Activated CD4-positive, alpha-beta T cell treated with anti-CD3 and anti-CD28 coated beads, Interleukin-2, amount 50 U/mL, for 24 hours (primary cell): ENCODE measurements at places on chromosomes 3 and 15.

- DNase-seq, result no peak
Observed at GRCh38 chr3:197350446-197350845, 52.0 kb upstream of the DLG1 start.

DNA sequence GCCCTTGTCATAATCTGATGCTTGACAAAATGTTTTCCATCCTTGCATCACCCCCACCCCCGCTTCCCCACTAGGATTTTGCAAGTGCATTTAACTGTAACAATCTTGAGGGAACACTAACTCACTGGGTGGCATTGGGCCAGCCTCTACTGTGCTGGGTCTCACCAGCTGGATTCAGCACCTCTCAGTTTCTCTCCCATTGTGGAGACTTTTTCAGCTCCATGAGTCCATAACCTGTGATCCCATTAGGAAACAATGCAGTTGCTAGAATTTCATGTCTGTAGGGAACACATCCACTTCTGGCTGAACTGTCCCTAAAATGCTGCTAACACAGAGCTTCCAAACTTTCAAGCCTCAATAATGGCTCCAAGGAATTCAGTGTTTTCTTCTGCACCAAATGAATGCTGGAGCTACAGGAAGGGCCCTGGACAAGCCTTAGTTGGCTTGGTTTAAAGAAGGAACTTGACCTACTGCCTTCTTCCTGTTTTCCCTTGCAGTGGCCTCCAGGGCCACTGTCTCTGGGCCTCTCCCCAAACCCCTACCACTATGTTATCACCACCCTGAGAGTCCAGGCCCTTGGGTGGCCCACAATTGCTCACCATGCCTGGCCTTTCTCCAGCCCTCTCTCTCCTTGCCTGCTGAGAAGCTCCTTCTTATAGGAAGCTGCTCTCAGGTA, 15.6 kb downstream of the CYP19A1 start:
- DNase-seq, result no peak

- DNase-seq, result no peak
Observed at GRCh38 chr3:5205165-5205941, 17.8 kb downstream of the EDEM1 start.

- DNase-seq, result no peak
Observed at GRCh38 chr3:111813979-111814378, 45.1 kb upstream of the PHLDB2 start.

DNA sequence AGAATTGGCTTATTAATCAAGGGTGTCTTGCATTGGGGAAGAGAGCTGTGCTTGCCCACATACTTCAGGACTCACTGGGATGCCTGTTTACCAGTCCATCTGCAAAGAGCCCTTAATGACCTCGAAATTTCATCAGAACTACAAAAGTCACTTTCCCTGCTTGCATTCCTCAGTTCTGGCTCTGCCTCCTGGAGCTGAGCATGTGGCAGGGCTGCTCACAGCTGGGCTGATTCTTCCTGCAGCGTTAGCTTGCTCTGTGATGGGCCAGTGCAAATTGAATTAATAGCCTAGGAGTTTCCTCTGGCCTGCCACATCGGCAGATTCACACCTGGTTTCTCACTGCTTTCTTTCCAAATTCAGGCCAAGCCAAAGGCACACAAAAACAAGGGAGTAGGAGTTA, 108.9 kb downstream of the DUT start:
- no peak for DNase-seq

GRCh38 chr3:78804251-78805037, 963.4 kb downstream of the ROBO1 start:
- DNase-seq, result no peak

DNA sequence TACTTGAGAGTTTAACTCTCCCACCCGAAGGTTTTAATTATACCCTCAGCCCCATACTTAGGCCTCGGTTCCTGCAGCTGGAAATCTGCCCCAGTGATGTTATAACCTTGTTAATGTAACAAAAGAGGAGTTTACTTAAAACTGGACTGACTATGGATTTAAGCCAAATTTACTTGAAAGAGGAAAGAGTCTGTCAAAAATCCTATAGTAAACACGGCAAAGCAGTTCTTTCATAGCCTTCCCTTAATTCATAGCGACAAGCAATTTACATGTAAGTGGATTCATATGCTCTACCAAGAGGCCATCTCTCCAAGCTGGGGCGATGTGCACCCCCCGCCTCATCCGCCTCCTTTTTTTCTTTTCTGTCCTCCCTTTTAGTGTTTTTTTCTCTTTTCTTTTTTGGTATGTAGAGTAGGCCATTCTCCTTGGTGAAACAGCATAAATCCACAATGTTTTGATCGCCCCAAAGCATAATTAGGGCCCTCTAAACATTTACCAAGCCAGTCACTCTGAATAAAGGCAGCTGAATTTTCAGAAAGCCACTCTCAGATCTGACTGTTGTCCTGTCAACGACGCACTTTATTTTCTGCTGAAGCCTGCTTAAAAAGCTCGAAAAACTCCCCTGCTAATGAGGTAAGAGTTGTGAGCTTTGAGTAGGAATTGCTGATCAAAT, 373.1 kb upstream of the WNT5A start:
- DNase-seq, result no peak

GRCh38 chr3:63617391-63617790, 35.1 kb upstream of the SNTN start:
- no peak for DNase-seq

DNA sequence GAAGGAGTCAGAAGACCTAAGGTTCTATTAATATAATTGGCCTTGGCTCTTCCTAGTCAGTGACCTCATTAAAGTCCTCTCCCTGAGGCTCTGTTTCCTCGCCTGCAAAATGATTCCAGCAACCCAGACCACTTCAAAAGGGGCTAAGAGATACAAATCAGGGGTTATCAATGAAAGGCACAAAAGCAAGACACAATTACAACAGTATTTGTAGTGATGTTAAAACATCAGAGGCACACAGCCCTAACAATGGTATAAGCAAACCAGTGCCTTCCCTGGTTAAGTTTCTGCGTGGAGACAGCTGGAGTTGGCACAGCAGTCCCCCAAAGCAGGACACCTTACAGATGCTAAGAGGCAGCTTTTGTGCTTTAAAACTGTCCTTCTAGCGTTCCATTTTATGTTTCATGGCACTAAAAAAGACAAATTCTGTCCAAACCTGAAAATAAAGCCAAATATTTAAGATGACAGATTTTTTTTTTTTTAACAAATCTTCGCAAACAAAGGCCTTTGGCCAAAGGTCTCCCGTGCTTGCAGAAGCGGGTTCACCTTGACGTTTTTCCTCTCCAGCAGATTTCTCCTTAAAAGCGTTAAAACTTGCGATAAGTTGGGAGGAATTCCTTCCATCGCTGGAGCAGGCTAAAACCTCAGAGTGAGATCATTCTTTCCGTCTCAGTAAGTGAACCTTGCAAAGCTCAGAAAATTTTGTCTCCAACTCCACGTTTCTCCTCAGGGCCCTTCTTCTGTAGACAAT, 999 bp downstream of the ZNF280D start:
- peak; percentile 3 for DNase-seq

- no peak for DNase-seq
Observed at GRCh38 chr3:134644731-134645514, 5.9 kb downstream of the KY start.

DNA sequence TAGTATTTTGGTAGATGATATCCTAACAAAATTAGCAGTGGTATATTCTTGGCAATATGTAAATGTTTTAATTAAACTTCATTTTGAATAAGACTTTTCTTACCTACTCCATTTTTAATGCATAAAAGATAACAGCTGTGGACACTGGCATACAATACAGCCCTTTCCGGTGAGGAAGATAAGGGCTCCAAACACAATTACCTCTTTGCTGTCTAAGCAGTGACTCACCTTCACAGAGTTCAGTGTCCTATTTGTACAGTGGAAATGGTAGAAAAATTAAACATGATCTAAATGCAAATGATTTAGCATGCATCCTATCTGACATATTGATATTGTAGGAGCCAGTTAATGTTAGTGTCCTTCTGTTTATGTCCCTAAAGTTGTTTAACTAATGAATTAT, 969.4 kb downstream of the PLOD2 start:
- DNase-seq, result no peak

- no peak for DNase-seq
Observed at GRCh38 chr3:114456742-114457141, 162.9 kb downstream of the TIGIT start.

DNA sequence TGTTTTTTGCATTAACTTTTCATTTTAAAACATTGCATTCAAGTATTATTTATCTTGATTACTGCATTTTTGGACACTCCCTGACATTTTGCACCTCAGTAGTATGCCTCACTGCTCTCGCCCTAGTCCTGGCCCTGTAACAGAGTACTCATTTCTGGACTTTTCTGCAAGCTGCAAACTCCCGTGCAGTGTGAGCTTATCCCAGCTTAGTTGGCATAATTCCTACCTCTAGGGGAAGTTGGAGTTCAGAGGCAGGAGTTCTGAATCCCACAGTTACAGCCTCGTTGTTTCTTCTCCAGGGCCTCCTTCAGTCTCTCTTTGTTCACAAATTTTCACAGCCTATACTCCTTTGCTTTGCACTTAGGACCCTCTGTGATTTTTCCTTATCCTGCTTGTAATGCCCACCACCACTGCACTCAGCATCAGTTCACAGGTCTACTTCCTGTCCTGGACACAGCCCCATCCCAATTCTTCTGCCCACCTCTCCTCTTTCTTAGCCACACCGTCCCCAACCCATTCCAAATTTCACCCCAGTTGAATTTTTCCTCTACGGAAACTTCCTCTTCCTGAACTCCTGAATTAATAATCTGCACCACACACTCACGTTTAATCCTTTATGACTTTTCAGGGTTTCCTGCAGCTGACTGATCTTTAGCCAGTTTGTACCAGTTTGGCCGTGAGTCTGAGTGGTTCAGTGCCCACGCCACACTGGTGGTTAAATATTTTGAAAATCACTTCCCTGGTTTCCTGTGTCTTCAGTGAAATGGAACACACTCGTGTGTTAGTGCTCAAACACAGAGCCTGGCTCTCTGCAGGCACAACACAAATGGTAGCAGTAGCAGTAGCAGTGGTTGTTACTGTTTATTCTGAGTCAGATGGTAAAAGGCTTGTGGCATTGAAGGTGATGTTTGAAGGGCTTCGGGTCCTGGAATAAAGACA, 6.3 kb upstream of the CTSH start:
- DNase-seq, result no peak

- no peak for DNase-seq
Observed at GRCh38 chr3:51678641-51679040, 7.6 kb downstream of the TEX264 start.

DNA sequence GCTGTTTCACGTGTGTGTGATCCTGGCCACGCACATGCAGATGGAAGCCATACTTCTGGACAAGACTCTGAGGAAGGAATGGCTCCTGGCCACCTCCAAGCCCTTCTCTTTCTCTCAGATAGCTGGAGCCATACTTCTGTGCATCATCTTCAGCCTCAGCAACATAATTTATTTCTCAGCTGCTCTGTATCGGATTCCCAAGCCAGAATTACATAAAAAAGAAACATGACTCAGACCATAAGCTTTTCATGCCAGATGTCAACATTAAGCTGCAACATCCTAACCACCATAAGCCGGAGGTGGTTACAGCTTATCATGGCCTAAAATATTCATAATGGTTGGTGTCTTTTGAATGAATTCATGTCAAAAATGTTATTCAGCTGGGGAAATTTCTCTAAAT, 10.6 kb upstream of the KIF23 start:
- no peak for DNase-seq
